ENCODE measurements at places on chromosomes 7 and 10. TPM values are rescaled to one million over a fixed set of nuclear protein-coding genes. Genes with fewer than 3 reads are reported as not detected.

GRCh38 chr7:33702514-33703054 is 202.8 kb upstream of the BMPER start:
- DNase-seq: no peak

The FAM221A gene
- total RNA-seq: 10.3 TPM

DNA sequence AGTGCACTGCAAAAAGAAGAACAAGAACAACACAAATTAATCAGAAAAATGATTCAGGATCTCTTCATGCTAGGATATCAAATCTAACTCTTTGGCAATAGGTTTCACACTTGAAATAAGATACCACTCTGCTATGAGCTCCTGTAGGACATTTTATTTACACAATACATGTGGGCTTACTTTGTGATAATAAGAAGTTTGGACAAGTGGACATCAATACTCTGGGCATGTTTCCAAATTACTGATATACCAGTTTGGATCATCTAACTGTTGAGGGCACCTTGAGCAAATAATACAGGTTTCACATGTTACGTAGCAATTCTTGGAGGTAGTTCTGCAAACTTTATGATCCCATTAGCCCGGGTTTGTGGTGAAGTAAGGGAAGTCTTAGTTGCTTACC is 59.8 kb downstream of the CPVL start:
- no peak for DNase-seq

The ZNRF2 gene
- total RNA-seq: 5.4 TPM

The ANKRD1 gene
- not detected for total RNA-seq

- no peak for DNase-seq
These were observed 5.6 kb downstream of the AVL9 start for GRCh38 chr7:32500922-32501341.

GRCh38 chr10:34462056-34462455 is 353.0 kb downstream of the PARD3 start:
- DNase-seq: no peak
